ENCODE measurements at places on chromosomes 1 and 21.
A peak's percentile ranks its signal among the peaks of the same experiment; 100 is the strongest.

DNA sequence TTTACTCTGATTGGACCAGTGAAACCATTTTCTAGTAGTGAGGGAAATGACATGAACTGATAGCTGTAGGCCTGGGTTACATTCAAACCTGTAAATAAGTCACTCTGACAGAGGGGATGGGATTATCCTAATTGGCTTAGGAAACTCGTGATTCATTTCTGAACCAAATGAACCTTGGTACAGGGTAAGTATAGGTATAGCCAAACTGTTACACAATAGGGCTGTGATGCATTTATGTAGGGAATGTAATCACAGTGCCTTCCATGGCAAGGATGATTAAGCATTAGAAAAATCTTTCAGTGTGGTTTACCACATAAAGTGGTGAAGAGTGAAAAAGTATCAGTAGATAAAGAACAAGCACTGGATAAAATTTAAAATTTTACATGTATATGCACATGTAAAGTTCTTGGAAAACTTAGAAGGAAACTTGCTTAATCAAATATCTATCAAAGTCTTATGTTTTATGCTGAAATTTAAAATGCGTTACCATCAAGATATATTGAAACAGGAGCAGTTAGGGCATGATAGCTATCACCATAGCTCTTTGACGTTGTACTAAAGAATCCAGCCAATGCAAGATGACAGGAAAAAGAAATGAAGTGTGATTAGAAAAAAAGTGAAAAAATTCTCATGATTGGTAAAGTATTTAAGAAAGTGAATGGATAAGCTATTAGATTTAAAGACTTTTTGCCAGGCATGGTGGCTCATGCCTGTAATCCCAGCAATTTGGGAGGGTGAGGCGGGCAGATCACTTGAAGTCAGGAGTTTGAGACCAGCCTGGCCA lies 63.0 kb downstream of the RABGAP1L start:
- DNase-seq, result no peak

- no peak for DNase-seq
Observed at GRCh38 chr1:57711326-57711725, 287.5 kb upstream of the DAB1 start.

DNA sequence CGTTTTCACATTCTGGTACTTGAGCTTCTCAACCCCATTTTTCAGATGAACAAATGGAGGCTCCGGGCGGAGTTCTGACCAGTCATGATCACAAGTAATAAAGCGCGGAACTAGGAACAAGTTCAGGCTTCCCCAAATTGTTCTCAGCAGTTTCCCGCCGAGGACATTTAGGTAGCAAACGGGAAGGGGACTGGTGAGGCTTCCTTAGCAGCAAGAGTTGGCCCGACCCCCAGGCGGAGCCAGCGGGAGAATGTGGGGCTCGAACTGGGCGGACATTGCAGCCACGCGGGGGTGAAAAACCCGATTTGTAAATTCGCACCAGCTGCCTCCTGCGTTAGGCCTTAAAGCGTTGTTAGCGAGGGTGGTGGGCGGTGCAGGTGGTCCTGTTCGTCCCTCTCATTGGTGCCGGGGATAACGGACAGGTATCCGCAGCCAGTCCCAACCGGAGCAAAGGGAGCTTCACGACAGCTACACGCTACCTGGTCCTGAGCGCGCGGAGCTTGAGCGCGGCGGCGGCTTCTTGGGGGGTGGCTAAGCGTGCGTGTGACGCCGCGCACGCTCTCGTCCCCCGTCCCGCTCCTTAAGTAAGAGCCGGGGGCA lies 15.3 kb downstream of the SEMA6C start:
- DNase-seq, result peak; percentile 63

GRCh38 chr21:43012596-43012995 lies 38.2 kb downstream of the PKNOX1 start:
- DNase-seq, result no peak

DNA sequence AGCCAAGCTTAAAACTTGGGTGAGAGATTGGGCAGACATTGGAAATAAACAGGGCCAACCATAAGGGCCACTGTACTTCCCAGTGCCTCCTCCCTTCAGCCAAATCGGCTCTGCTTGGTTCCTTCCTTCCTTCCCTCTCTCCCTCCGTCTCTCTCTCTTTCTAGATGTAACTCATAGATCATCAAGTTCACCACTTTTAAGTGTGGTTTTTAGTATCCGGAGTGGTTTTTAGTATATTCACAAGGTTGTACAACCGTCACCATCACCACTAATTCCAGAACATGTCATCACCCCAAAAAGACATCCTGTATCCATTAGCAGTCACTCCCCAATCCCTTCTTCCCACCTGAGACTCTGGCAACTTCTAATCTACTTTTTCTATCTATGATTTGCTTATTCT lies 51.0 kb downstream of the MYSM1 start:
- no peak for DNase-seq

- no peak for DNase-seq
Observed at GRCh38 chr1:86429835-86430234, 5.9 kb downstream of the CLCA2 start.

DNA sequence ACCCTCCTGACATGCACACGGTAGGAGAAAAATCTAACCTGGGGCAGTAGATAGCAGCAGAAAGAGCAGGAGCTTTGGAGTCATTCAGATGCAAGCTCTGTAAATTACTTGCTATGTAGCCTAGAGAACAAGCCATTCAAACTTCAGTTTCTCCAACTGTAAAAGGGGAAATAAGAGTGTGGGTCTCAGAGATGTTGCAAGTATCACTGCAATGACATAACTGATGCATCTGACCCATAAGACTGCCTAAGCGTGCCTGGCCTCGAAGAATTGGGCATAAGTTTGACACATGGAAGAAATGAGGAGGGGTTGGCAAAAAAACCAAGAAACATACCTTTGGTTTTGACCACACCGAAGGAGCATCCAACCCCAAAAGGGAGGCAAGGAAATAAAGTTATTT lies 5.2 kb downstream of the AK2 start:
- no peak for DNase-seq
